ENCODE measurements at places on chromosomes 12 and 14. TPM values are rescaled to one million over a fixed set of nuclear protein-coding genes. Genes with fewer than 3 reads are reported as not detected.

SRRM4 gene
- 1.1 TPM for total RNA-seq

GRCh38 chr12:67916266-67916970 lies 72.8 kb upstream of the IFNG-AS1 start:
- no peak for DNase-seq

GRCh38 chr14:100567009-100567876 lies 20.0 kb downstream of the BEGAIN start:
- no peak for DNase-seq

- peak; percentile 46 for DNase-seq
These were observed 233.5 kb downstream of the EFCAB11 start for GRCh38 chr14:89720741-89721729.

DNA sequence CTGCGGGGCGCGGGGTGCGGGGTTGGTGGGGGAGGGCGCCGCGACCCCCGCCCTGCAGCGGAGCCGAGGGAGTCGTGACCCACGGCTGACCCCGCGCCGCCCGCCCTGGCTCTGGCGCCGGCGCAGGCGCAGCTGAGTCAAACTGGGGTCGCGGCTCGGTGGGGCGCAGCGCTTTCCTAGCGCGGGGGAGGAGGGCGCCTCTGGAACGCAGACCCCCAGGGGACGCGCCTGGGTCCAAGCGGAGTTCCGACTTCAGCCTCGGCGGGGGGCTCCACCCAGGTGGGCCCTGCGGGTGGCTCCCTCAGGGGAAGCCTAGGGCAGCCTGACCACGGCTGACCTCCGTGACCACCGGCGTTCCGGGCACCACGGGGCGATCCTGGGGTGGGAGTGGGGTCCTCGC lies 467 bp upstream of the ANHX start:
- no peak for DNase-seq

DNA sequence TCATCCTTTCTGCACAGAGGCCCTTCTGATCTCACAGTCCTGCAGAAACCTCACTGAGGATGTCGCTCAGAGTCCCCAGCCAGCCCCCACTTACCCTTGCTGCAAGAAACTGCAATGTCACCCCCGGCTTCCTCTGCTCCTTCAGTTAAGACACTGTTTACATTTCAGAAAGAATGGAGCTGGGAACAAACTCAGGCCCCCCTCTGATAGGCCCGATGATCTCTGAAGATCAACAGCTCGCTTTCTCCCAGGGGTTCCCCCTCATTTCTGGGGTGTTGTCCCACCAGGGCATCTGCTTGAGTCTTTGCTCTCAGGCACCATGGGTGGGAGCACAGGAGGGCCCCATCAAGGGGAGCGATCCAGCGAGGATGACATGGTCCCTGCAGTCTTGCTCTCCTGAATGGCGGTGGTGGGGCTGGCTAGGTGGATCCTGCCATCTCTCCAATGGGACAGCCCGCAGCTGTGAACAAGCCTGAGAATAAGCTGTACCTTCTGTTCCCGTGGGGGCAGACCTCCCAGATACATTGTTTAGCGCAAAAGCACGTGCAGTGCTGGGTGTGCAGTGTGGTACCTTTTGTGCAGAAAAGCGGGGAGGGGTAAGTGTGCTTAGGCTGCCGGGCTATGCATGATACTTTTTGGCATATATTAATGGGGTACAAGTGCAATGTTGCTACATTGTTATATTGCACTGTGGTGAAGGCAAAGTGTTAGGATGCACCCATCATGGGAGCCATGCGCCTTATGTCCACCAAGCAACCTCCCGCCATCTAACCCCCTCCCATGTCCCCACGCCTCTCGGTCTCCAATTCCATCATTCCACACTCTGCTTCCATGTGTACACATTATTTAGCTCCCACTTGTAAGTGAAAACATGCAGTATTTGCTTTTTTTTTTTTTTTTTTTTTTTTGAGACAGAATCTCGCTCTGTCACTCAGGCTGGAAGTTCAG lies 6.7 kb upstream of the NCOR2 start:
- no peak for DNase-seq

GRCh38 chr14:84064316-84065125 lies 1465.4 kb upstream of the FLRT2 start:
- DNase-seq: no peak

KERA gene
- not detected for total RNA-seq

ZNF605 gene
- 17.3 TPM for total RNA-seq

GRCh38 chr12:109718390-109718789 lies 4.8 kb downstream of the FAM222A start:
- DNase-seq: peak; percentile 86

DNA sequence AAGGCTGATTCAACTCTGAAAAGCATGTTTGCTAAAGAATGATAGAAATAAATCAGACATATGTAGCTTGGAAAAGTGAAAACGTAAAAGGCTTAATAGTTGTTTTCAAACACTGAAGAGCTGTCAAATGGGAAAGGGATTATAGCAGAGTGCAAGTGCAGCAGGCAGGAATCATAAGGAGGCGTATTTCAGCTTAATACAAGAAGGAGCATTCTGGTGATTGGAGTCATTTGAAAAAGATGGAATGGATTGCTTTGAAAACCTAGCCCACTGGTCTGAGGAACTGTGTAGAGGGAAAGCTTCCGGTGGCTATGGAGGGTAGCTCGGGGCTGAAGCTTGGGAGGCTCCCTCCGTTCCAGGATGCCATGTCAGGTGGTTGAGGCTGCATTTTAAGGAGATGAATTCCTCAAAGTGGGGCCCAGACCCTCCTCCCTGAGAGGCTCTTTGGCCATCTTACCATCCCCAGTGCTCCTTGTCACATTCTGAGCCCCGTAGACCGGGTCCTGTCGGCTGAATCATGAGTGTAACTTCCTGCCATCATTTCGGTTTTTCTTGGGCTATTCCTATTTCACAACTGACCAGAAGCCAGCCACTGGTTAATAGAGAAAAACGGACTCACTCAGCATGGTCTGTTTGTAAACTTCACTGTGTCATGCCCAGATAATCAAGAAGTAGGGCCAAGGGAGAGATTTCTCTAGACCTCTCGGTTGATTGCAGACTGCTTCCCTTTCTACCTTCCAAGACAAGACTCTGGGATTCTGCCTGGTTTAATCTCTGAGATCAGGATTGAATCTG lies 6.5 kb downstream of the WNT5B start:
- DNase-seq: no peak

GRCh38 chr12:53939141-53940108 lies 794 bp downstream of the HOXC13 start:
- peak; percentile 65 for DNase-seq

RNF212B gene
- total RNA-seq: 0.39 TPM

DNA sequence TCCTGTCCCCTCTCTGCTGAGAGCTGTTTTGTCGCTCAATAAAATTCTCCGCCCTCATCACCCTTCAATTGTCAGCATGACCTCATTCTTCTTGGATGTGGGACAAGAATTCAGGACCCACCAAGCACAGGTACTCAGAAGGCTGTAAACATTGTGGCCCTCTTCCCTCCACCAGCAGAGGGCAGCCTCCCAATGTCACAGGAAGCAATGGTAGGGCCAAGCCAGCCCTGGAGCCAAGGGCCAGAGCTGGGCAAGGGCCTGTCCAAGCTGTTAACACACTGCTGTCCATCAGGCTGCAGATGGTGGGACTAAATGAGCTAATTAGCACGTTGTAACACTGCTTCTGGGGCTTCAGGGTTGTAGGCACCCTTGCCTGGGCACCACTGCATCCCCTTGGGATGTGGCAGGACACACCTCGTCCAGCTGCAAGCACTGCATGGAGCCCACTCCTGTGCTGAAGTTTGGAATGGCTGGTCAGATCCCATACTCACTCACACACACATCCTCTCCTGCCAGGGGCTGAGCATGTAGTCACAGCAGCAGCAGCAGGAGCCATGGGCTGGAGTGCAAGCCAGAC lies 62.7 kb upstream of the HECTD1 start:
- DNase-seq: peak; percentile 86

DHRS2 gene
- 0.66 TPM for total RNA-seq

MSRB3 gene
- total RNA-seq: 1.3 TPM

DNA sequence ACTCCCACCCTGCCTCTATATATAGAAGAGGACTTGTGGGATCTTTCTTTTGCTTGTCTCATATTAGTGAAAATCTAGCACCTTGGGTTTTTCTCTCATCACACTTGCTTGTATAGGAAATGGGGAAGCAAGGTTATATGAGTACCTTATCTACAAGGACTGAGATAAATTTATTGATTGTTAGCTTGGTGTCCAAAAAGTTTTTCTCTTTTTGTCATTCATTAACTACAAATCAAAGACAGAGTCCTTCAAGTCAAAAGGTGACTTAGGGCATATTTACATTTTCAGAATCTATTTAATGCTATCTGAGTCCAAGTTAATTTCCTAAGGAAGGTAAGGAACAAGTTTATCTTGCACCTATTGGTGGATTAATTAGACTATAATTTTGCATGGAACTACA lies 92.7 kb downstream of the SNAPC1 start:
- DNase-seq: no peak

DNA sequence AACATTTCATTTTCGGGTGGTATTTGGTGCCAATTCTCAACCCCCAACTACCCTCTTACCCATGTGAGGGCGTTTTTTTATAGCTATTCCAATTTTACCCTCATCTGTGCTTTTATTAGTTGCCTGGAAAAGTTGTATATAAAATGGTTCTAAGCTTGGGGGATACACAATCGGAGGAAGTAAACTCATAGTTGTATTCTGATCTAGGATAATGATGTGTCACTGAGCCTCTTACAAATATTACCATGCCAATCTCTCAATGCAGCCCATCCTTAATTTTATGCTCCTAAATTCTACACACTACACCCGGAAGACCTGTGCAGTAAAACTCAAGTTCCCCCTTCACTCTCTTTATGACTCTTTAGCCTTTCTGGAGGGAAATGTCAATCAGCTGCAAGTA lies 1206.5 kb upstream of the FLRT2 start:
- DNase-seq: no peak

DNA sequence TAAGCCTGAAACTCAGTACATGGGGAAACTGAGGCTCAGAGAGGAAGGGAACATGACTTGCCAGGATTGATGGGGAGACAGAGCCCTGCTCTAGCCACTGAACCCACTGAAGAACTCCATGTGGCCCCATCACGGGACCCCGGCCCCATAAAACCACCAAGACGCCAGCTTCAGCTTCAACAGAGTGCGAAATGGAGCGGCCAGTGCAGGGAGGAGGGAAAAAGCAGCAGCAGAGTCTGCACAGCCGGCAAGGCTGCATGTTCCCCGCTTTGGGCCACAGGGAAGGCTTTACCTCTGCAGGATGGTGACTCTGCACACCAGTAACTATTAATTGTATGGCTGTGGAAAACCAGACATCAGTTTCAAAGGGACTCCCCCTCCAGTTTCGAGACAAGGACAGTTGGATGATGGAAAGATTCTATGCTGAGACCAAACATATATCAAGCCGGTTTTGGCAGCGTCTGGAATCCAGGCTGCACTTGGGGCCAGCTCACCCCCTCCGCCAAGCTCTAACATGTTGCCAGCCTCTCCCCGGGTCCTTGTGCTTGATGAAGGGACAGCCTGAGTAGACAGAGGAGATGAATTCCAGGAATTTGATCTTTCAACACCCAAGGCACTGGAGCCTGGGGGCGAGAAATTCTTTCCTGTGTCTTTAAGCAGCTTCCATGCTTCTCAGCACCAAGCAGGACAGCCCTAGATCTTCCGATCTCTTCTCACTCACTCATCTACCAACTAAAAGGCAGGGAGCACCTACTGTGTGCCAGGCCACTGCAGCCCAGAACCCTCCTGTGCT lies 55.7 kb upstream of the BCL11B start:
- DNase-seq: peak; percentile 29

SCNN1A gene
- 104 TPM for total RNA-seq

DNA sequence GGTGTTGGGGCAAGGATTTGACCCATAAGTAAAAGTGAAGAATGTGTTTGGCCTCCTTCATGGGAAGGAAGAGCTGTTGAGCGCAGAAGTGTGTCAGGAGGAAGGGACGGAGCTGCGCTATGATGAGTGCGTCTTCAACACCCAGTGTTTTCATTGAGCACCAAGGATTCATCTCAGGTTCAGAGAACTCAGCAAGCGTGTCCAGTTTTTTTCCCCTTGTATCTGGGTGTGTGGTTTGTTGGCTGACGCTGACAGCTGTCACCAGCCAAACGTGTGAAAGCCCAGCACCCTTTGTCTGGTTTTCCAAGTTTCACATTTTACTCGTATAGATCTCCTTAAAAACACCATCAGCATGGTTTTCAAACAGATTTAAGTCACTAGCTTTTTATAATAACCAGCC lies 12.3 kb downstream of the EP400 start:
- DNase-seq: no peak

PRR4 gene
- 1.9 TPM for total RNA-seq
